ENCODE measurements at places on chromosomes 12 and 14.

- no peak for DNase-seq
Observed at GRCh38 chr12:22228022-22228875, 106.3 kb downstream of the ST8SIA1 start.

GRCh38 chr14:102239231-102239630 lies 65.7 kb downstream of the MOK start:
- no peak for DNase-seq

GRCh38 chr12:119989361-119989730 lies 310 bp downstream of the BICDL1 start:
- DNase-seq = no peak

GRCh38 chr12:62205346-62205745 lies 54.9 kb upstream of the USP15 start:
- no peak for DNase-seq

GRCh38 chr12:94147991-94148738 lies at the start of gene PLXNC1:
PLXNC1 (plus strand) TSS chr12:94148577; CDS start chr12:94148972, 395 bp downstream.
- DNase-seq = peak; percentile 52

DNA sequence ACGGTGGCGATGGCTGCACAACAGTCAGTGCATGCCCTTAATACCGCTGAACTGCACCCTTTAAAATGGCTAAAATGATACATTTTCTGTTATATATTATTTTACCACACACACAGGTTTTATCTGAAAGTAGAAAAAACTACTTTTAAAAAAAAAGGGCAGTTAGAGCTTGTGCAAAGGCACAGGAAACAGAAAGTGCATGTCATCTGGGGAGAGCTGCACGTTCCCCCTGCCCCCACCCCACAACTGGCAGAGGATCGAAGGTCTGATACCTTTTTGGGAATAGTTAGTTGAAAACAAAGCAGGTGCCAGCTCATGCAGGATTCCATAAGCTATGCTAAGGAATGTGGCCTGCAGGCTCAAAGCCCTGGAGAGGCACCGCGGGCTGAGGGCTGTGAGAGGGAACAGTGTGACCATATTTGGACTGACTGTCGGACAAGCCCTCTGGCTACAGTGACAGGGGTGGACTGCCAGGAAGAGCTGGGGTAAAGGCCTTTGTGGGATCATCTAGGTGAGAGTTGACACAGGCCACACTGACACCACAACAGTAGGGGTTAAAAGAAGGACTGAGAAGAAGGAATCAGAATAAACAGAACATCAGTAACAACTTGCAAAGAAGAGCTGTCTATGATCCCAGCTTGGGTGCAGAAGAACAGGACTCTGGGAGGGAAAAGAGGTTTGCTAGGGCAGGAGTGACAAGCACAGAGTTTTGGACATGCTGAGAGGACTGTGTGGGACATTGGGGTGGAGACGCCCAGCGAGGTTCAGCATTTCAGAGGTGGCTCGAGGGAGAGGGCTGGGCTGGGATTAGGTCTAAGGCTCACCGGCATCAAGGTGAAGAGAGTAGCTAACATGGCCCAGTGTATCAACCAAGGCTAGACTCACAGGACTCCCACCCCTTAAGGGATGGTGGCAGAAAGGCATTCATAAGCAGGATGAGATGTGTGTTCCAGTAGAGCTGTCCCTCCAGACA lies 54.6 kb downstream of the ACTN1 start:
- no peak for DNase-seq

GRCh38 chr12:52370926-52371608 lies 3.8 kb upstream of the KRT85 start:
- no peak for DNase-seq

- no peak for DNase-seq
Observed at GRCh38 chr14:50823762-50824636, 7.0 kb downstream of the NIN start.
